ENCODE measurements at places on chromosomes 3 and 15. TPM values are rescaled to one million over a fixed set of nuclear protein-coding genes. Genes with fewer than 3 reads are reported as not detected.

- DNase-seq, result no peak
Measured at GRCh38 chr3:53186726-53187125, 25.7 kb downstream of the PRKCD start.

DNA sequence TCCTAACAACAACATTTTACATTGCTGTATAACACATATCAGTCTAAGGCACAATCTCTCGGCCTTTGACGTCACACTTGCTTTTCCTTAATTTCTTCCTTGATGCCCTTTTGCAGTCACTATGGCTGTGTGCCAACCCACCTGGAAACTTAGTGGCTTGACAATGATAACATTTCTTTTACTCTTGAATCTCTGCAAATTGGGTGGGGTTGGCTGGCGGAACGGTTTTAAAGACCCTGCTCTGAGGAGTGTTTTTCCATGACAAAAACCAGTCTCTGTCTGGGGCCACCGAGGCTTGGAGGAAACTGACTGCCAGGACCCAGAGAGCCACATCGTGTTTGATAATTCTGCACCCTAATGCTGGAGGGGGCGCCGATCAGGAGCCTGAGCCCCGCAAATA is 115.6 kb downstream of the KLF13 start:
- DNase-seq, result no peak

- no peak for DNase-seq
Measured at GRCh38 chr3:174959556-174960065, 100.5 kb downstream of the NAALADL2 start.

- DNase-seq, result no peak
Measured at GRCh38 chr15:36344887-36345286, 234.5 kb upstream of the CDIN1 start.

DNA sequence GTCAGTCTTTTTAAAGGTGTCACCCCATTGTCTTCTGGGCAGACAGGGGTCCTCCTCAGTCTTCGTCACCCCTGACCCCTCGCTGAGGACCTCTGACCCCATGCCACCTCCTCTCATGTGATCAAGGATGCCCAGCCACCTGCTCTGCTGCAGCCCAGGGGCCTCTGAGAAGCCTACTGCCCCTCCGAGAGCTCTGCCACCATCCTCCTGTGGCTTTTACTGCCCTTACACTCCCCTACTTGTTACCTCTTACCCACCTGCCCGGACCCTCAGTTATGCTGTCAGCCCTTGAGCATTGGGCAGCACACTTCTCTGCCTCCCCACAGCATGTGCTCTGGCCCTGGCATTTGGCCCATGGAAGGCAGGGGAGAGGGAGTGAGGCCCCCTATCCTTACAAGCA is 123.2 kb downstream of the LRRK1 start:
- no peak for DNase-seq

Gene SLC22A13
- total RNA-seq, result not detected

Gene CCR8
- not detected for total RNA-seq

Gene COL7A1
- 7.0 TPM for total RNA-seq

Gene LDHAL6B
- not detected for total RNA-seq

Gene TPRG1
- 0.35 TPM for total RNA-seq

Gene CCRL2
- total RNA-seq, result 6.6 TPM

Gene NMB
- 11.3 TPM for total RNA-seq
